ENCODE measurements at places on chromosomes 4 and X.

DNA sequence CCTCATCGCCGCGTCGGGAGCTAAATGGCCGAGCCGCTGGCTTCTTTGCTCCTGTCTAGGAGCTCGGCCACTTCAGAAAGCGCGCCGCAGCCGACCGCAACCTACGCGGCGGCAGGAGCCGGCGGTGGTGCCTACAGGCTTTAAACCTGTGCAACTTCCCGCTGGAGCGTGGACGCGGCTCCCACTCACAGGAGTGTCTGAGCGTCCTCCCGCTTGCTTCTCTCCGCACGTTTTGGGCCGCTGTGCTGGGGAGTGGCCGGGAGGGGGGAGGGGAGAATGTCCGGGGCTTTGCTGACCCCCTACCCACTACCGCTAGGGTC, 1.0 kb downstream of the NHSL2 start:
- no peak for DNase-seq

- no peak for DNase-seq
Observed at GRCh38 chrX:148552775-148553174, 52.4 kb downstream of the AFF2 start.

DNA sequence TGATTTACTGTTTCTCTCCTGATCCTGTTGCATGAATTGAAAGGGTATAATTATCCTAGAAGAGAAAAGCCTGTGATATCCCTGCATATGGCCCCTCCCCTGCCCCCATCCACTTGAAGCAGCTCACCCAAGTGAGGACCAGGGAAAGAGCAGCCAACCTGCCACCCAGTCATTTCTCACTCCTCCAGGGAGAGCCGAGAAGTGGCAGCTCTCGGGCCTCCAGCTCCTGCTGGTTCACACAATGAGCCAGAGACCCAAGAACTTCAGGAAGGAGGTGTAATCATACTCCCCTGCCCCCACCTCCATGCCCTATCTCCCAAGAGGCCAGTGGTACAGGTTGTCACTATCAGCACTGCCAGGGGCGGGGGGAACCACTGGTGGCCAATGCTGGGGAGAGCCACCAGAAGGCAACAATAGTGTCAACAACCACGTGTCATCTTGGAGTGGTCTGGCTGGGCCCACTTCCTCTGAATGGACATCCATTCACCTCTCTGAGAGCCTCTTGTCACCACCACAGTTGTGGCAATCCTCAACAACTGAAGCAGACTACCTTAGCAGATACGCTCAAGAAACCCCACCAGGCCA, 42.9 kb downstream of the APOO start:
- DNase-seq = no peak

GRCh38 chrX:24838629-24839028, 144.9 kb downstream of the POLA1 start:
- DNase-seq = no peak

DNA sequence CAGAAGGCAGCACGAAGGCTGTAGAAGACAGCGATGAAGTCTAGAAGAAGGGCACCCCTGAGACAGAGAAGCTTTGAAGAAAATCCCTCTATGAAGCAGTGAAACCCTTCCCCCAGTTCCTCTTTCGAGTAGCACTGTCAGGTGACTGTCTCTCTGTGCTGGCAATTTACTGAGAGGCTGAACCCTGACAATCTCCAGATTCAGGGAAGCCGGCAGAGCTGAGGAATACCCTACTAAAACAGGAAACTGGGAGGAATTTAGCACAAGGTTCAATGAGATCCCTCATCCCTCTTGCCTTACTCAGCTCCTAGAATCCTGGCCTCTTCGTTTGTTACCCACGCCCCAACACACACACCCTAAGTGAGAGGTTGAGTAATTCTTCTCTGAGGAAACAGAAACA, 239.7 kb upstream of the NOCT start:
- no peak for DNase-seq

DNA sequence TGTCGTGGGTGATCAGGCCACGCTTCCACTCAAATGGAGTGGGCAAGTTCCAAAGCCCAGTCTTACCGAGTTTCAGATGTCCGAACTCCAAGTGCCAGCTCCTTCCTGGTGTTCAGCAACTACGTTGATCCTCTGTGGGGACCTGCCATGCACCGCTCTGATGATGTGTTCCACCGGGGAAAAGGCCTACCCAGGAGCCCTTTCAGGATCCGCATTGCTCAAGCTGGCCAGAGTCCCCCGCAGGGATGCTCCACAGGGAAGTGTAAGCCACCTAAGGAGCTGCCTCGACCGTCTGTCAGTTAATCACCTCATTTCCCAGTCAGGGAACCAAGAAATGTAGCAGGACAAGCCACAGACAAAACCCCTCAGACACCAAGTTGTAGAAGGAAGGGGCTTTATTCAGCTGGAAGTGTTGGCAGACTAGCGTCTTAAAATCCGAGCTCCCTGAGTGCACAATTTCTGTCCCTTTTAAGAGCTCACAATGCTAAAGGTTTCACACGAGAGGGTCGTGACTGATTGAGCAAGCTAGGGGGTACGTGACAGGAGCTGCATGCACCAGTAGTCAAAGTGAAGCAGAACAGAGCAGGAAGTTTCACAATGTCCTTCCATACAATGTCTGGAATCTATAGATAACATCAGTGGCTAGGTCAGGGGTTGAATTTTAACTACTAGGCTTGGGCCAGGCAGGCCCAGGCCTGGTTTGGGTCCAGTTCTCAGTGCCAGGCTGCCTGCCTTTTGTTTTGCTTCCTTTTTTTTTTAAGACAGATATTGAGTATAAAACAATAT, 126.2 kb upstream of the ZDHHC15 start:
- no peak for DNase-seq

DNA sequence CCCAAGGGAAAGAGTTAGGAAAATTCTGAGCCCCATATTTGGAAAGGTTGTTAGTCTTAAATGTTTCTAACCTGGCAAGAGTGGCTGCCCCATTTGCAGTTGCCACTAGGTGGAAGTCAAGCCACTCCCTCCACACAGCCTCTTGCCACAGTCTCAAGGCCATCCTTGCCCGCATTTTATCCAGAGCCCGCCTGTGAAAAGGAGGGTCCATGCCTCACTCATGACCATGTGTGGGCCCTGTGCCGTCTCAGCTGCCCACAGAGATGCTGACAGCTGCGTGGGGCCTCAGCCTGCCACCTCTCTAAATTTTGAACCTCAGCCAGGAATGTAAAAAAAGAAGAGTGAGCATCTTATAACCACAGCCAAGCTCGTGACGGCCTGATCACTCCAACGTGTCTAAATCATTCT, 201.5 kb upstream of the FAM241A start:
- no peak for DNase-seq

- no peak for DNase-seq
Observed at GRCh38 chrX:72128881-72129280, 2.8 kb downstream of the RTL5 start.

DNA sequence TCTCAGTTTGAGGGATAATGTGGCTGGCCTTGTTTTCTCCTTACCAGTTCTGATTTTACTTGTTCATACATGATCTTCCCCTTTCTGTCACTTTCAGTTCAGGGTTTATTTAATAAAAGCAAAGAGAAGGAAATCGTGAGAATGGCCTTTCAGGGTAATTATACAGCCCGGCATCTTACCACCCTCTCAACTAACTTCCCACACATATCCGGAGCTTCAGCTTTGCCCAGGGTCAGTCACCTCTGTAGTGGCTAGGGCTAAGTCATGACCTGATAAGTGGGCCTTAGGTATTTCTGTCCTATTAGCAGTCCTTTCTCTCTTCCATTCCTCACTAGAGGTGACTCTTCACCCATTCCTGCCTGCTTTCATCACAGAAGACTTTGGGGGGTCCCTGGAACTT, 15.8 kb downstream of the TRPC5 start:
- no peak for DNase-seq

DNA sequence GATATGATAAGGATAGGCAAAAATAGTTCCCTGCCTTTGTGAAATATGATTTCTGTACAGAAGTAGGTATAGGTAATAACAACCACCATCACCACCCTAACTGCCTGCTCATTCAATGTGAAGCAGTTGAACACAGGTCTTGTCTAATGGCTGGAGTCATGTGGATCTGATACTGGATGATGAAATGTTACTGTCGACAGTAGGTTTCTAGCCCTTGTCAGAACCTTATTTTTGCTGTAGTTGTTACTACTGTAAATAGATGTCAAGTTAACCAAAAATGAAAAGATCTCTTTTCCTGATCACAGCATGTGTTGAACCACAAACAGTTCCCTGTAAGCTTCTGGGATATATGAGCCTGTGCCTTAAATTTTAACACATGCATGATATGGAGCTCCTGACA, 142.9 kb downstream of the FRAS1 start:
- DNase-seq = no peak

DNA sequence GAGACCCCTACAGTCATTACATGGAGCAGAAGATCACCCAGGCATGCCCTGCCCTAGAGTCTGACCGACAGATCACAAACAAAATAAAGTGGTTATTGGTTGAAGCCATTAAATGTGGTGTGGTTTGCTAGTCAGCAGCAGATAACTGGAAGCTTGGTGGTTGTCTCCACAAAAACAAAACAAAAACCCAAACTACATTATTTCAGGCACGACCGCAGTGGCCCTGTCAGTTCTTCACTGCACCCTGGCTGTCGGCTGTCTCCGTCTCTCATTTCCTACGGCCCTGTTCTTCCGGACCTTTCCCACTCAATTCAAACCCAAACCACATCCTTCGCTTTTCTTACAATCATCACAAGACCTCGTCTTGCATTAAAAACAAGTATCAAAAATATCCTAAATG, 521.3 kb upstream of the ZFP42 start:
- DNase-seq = no peak

DNA sequence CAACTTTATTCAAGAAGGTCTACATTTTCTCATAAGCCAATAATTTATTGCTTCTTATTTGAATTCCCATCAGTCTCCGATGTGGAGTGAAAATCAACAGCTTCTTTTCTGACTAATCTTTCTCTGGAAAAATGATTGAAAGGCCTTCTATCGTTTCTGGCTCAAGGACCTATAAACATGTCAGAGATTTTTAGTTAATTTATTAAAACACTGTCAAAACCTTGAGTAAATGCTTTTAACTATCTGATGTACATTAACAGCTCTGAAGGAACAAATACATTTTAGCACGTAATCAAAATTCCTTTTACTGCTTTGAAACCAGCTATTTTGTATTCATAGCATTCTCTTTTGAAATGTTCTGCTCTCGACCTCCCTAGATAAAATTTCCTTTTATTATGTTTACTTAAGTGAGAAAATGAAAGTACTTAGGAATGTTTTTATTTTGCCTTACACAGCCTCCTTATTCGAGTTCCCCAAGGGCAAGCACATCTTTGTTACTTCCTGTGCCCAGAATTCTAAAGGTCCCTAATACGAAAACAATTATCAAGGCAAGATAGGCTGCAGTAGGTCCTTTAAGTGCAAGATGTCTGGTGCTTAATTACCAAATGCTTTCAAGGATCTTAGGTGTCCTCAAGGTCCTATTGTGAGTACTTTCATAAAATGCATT, 3.1 kb upstream of the ZFX start:
- DNase-seq = no peak

GRCh38 chrX:40240844-40241243, 143.1 kb upstream of the BCOR start:
- DNase-seq = no peak

DNA sequence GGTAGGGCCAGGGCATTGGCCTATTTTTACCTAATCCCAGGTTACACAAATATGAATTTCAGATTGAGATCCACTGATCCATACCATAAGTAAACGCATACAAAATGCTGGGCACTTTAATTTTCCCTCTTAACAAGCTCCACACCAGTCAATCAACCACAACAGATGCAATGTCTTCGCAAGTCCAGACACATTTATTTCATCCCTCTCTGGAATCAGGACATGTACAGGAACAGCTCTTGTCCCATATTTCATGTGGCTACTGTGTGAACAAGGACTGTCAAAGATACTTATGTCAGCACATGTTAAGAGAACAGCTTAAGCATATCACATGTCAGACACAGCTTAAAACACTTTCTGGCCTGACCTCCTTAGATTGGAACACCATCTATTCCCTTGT, 145.9 kb downstream of the PPP3CA start:
- no peak for DNase-seq

DNA sequence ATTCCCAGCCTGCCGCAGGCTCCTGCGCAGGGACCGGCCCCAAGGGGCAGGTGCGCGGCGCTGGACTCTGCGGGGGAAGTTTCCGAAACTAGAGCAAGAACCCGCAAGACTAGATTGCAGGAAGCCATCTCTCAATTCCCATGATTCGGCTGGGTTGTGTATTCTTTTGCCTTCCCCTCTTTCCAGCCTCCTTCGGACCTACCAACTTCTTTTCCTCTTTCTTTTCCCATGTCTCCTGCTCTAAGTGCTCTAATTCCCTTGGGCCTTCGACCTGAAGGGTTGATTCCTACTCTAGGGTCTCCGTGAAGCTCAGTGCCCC, 645 bp upstream of the OPHN1 start:
- no peak for DNase-seq

GRCh38 chrX:43753637-43754036, 97.5 kb downstream of the MAOA start:
- no peak for DNase-seq

DNA sequence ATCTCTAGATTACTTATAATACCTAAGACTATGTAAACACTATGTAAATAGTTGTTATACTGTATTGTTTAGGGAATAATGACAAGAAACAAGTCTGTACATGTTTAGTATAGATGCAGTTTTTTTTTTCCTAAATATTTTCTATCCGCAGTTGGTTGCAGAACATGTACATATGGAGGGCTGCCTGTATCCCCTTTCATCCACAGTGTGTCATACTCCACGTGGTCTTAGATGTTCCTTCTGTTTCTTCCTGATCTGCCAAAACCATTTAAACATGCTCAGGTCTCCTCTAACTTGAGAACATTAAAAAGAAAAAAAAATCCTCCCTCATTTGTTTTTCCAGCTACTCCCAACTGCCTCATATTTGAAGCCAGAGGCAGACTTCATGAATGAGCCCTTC, 14.0 kb downstream of the OCIAD1 start:
- no peak for DNase-seq

- DNase-seq = no peak
Observed at GRCh38 chrX:72050011-72050410, 81.7 kb downstream of the RTL5 start.

DNA sequence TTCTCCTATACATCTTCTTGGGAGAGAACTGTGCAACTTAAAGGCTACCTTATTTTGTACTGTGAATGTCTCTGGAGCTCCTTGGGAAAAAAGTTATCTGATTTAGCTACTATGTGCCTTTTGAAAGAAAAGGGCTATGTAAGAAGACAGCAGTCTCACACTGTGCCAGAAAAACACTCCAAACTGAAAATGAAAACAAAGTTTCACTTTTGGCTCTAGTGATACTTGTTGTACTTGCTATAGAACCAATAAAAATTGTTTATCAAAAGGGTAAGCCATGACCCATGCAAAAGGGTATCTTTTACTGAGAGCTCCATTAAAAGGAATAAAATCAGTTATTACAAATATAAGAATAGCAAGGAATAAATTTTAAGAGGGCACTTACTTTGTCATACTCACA, 2270.0 kb downstream of the ARAP2 start:
- DNase-seq = no peak

GRCh38 chrX:15471028-15471427, 22.1 kb downstream of the PIR start:
- DNase-seq = peak; percentile 24

DNA sequence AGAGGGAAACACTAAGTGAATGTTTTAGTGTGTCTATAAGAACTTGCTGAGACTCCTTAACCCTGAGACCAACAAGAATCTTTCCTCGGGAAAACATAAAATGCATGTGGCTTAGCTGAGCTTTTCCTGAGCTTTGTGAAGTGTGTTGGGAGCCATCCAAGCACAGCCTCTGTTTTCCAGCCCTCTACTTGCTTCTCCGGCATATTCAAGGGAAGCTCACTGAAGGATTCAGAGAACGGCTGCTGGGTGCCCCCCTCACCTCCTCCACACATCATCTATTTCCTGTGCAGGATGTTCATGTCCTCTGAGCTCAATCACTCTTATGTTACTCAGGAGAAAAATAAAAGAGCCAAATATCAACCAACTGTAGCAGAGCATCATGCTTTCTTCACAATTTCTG, 492.1 kb downstream of the IL15 start:
- DNase-seq = no peak

Data from activated CD4-positive, alpha-beta T cell treated with anti-CD3 and anti-CD28 coated beads for 1 hour (primary cell).